HepG2 (cell line): ENCODE measurements at places on chromosomes 5 and 9. TPM values are rescaled to one million over a fixed set of nuclear protein-coding genes. Genes with fewer than 3 reads are reported as not detected.

Gene FAT2
- not detected in 2 replicates for total RNA-seq

Gene CD274
- total RNA-seq: 0.49 TPM in 1 of 2 replicates, not detected in the other

Gene HTR4
- total RNA-seq: not detected in 2 replicates

Gene SPAAR
- total RNA-seq: 0.07 TPM in 1 of 2 replicates, not detected in the other

Gene KIF4B
- 0.04 and 0.11 TPM in 2 replicates for total RNA-seq

Gene RANBP3L
- total RNA-seq: 0.09 TPM in 1 of 2 replicates, not detected in the other

GRCh38 chr5:40503439-40503838, 176.3 kb upstream of the PTGER4 start:
- DNase-seq: no peak

DNA sequence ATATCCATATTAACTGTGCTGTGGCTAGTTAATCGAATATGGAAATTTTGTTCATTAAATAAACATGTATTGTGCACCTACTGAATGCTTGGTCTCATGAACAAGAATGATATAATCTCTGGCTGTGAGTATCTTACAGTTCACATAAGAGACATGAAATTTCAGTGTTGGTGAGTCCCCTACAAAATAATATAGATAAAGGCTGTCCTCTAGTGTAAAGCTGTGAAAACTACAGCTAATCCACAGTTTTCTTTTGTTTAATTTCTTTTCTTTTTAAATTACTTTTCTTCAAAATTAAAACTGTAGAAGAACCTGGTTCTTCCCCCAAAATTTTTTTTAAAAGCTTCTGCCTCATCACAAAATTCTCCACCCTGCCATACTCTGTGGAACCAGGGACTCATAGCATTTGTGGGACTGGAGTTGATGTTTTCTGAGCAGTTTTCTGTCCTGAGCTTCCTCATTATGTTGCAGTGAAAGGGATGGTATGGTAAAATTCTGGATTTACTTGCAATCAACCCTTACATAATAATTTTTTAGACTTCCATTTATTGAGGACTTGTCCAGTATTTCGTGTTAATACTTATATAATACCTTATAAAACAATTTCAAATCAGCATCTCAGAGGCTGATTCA, 135.0 kb downstream of the STK32A start:
- DNase-seq: no peak

DNA sequence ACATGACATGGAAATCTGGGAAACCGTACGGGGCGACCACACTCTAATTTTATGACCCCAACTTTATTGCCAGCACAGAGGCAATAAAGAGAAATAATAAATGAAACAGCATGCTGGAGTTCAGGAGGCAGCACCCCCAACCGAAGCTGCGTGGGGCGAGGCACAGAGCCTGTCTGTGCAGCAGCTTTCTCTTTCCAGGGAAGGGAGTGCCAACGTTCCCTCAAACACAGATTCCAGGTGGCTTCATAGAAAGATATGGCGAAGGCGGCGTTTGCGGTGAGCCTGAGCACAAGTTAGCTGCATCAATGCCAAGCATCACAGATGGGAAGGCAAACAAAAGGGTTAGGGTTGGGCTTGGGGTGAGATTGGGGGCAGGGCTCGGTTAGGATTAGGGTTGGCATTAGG, 114.8 kb downstream of the HSD17B3 start:
- no peak for DNase-seq

- DNase-seq: no peak
Observed at GRCh38 chr5:149552553-149553160, 1.4 kb upstream of the CSNK1A1 start.

- no peak for DNase-seq
Observed at GRCh38 chr9:74887981-74888370, 255 bp upstream of the TRPM6 start.

DNA sequence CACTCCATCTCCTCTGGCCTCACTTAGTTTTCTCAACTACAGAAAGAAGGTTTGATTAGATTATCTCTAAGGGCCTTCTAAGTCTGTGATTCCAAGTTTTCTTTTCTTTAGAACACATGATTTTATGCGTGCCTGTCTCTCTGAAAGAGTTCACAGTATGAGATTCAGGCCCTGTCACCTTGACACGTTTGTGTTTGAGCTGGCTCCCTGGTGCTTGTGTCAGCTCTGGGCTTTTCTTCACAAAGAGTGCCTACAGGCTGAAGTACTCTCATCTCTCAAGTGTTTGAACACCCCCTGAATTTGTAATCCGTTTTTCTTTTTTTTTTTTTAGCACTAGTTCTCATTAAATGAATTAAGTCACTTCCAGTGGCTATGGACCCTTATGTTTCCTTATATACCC, 306.9 kb upstream of the C9orf72 start:
- DNase-seq: no peak
